C1 segment of cervical spinal cord (tissue), 14 donors: ENCODE measurements at places on chromosomes 11 and 22.

- no peak for DNase-seq
Measured at GRCh38 chr11:3155216-3155615, 9.9 kb downstream of the OSBPL5 start.

DNA sequence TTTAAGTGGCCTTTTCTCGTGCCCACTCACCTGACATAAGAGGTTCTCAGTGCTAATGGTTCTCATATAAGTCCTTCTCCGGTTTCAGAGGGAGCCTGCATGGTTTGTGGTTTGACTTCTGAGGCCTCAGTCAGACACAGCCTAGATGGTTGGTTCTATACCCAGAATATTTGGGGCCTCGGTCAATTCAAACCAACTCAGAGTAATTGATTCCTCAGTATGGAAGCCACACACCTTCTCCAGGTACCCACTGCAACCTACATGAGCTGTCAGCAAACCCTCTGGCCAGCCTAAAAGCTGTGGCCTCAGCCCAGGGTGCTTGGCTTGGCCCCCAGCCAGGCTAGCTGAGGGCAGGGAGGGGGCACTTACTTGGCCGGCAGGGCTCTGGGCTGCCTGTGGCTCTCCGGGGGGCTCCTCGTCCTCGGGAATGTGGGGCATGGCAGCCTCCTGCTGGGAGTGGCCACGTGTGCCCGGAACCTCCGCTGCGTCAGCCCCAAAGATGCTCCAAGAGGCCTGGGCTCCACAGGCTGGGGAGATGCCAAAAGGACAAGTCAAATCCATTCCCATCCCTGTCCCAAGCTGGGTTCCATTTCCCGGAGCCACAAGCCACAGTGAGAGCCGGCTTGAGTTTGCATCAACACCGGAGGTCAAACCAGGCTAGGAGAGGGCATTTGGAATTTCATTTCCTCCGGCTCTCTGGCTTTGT lies 41.7 kb downstream of the IRAG1 start:
- DNase-seq = no peak

DNA sequence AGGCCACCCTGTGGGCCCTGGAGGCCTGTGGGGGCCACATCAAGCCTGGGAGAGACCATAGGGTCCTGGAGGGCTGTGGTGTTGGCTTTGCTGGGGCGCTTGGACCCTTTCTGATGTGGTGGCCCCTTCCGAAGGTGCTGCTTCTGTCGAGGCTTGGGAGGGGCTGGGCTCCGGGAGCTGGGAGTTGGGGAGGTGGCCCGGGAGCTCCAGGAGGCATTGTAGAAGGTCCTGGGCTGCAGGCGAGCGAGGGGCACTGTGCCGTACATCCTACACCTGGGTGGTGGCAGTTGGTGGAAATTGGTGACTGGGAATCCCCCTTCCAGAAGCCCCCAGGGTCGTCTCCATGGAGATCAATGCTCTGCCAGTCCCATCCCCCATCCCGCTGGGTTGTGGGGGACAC lies 2.6 kb downstream of the PLA2G3 start:
- no peak for DNase-seq

DNA sequence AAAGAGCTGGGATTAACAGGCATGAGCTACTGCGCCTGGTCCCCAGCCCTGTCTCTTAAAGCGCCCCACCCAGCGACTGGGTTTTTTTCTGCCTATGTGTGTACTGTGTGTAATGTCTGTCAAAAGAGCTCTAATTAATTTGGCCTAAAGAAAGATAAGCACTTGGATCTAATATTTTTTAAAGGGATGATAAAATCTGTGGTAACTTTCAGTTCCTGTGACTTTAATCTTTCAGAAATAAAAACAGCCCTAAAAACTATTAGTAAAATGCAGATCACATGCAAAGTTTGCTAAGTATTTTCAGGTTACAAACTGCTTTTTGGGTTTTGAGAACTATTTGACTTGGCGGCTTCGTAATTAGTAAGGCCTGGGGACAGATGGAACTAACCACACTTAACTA lies 1358.7 kb downstream of the LRRC4C start:
- DNase-seq = no peak

DNA sequence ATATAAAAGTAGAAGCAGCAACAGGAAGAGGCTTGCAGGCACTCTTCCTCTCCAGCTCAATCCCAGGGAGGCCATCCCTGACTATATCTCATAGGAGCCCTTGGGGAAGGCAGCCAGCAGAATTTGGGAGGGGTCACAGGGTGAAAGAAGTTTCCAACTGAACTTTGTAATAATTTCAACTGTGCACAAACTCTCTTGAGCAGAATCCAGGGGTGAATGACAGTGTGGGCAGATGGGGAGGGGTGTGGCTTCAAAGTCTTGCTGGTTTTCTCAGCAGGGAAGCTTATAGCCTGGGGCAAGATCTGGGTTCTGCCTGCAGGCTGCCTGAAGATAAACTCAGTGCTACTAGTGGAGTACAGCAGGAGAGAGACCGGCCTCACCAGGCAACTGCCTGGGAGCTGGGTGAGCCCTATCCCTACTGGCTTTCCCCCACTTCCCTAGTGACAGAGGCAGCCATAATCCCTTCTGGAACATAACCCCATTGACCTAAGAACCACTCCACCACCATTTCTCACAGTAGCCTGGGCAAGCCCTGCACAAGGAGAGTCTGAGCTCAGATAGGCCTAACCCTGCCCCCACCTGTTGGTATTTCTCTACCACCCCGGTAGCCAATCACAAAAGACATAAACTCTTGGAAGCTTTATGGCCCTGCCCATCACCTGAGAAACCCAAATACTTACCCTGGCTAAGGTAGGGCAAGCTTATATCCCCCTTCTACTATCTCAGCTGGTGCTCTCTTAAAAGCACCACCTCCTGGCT lies 17.8 kb upstream of the TTC12 start:
- no peak for DNase-seq

DNA sequence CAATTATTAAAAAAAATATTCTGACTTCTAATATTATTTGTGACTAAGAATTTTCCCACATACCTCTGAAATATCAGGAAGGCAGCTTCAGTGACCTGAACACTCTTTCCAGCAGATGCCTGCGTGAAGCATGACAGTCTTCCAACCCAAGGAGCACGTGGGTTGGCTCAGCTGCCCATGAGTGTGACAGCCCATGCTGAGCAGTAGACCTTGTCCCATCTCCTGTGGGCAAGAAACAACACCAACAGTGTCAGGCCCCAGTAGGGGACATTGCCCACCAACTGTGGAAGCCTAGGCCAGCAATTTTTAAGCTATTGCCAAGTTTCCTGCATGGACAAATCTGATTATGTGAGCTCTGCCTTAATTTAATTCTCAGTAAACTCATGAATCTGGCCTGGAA lies 66.4 kb upstream of the OLFML1 start:
- DNase-seq = no peak

DNA sequence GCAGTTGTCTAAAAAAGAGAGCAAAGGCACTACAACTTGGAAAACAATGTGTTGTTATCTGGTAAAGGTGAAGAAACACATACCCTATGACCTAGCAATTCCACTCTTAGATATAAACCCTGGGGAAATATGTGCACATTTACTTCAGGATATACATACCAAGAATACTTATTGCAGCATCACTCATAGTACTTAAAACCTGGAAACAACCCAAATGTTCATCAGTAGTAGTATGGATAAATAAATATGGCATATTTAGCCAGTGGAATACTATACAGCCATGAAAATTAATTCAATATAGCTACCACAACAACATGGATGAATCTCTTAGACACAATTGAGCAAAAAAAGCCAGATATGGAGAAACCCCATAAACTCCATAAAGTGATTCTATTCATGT lies 26.1 kb upstream of the MICAL2 start:
- DNase-seq = no peak

DNA sequence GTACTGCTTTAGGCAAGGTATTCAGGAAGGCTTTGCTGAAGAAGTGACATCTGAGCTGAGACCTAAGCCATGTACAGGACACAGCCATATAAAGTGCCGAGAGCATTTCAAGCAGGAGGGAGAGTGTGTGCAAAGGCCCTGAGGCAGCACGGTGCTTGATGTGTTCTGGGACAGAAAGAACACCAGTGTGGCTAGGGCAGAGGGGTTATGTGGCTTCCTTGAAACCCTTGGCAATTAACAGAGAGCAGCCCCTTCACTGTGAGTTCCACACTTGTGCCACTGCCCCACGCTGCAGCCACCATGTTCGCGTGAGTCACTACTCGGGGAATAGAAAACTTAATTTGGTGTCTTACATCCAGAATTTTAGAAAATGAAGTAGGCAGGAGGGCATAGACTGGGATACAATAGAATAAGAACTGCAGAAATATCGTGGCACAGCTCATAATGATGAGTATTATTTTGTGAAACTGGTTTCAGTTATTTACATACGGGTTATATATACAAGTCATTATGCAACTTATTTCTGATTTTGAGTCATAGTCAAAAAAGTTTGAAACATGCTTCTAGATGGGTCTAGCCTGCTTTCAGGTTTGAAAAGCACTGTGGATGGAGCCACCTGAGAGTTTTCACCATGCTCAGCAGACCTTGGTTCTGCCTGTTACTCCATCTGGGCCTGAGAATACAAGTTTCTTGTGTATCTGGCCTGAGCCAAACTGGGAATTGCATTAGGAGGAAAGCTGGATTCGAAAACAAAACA lies 11.8 kb downstream of the IL10RA start:
- no peak for DNase-seq

GRCh38 chr11:2267851-2268728 lies 2.3 kb downstream of the ASCL2 start:
- DNase-seq = no peak

DNA sequence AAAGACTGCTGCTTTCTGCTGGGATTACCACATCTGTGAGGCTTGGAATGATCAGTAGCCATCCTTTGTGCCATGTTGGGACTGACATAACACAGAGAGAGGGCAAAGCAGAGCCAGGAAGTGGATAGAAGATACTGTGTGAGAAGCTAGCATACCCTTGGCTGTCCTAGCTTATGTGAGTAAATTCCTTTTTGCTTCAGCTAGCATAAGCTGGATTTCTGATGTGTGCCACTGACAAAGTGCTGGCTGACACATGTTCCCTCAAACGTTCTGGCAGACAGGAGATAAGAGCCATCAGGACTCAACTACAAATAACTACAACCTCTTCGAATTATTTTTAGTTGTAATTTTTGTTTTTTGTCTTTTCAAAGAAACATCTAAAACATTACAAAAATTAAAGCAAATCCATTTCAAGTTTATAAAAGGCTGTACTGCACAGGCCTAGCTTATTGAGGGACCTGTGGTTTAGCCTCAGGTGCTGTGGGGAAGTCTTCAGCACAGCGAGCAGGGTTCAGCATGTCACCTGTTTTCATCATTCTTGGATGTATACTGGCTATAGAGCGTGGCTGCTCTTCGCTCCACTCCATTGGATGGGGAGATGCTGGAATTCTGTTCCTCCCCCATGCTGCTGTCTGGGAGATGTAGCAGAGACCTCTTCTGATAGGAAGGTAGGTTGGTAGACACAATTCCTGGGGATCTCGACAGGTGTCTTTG lies 120.9 kb downstream of the SWAP70 start:
- no peak for DNase-seq

DNA sequence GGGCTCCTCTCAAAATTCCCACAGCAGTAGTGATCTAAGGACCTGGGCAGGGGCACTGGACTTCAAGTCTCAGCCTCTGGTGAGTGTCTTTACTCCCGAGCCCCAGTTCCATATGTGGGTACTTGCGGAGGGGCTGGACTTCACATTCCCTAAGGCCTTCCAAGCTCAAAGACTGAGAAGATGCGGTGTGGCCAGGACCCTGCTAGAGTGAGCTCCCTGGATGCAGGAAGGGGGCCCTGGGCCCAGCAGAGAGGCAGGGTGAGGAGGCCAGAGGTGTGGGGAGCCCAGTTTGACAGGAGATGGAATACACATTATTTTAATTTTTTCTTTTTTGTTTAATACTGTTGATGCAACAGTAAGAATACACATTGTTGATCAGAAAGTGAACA lies 83.7 kb downstream of the IGLL1 start:
- DNase-seq = no peak

- no peak for DNase-seq
Measured at GRCh38 chr11:35477901-35478300, 47.5 kb downstream of the PAMR1 start.

DNA sequence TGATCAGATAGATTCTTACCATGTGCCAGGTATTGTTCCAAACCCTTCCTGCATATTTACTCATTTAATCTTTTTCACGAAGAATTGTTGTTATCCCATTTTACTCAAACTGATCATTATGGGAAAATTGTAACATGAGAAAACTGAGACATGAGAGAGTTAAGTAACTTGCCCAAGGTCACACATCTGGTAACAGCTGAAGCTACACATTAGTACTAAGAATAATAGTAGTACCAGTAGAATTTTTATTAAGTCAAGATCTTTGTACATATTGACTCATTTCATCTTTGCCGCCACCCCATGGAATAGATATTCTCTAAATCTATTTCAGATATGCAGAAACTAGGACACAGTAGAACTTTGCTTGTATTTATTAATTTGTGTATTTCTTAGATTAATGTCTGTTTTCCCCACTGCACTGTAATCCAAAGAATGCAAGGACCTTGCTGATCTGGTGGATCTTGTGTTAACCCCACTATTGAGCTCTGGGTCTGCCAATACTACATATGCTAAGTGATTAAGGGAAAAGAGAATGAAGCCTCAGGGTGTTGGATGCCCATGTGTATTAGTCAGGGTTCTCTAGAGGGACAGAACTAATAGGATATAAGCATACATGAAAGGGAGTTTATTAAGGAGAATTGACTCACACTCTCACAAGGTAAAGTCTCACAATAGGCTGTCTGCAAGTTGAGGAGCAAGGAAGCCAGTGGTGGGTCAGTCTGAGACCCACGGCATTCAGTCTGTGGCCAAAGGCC lies 72.8 kb downstream of the PARVA start:
- DNase-seq = no peak

DNA sequence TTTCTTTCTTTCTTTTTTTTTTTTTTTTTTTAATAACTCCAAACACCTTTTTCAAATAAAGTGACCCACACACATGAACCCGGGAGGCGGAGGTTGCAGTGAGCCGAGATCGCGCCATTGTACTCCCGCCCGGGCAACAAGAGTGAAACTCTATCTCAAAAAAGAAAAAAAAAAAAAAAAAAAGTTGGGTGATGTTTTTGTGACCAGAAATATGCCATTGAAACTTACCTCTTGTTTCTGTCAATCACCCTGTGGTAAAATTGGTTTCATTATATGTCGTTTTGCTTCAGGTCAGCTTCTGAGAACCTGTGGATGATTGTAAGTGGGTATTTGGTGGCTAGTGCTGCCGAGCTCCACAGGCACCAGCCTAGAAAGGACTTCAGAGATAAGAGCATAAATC lies 238.8 kb downstream of the TBC1D22A start:
- no peak for DNase-seq

GRCh38 chr11:102583141-102583873 lies 41.8 kb downstream of the MMP20 start:
- DNase-seq = no peak

DNA sequence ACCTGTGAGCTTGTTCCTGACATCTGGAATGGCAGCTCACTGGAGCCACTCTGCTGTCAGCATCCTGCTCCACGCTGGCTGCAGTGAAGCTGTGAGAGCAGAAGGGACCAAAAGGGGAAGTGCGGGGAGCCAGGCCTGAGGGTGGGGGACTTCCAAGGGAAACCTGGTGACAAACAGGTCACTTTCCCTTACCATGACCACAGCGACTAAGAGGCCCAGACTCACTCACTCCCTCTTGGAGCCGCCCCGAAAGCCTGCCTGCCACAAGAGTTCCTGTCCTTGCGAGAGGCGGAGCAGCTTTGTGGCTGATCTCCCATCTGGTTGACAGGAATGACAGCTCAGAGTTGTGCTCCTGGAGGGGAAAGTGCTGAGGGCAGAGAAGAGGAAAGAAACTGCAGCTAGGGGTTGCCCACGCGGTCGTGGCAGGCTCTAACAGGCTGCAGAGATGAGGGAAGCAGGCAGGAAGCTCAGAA lies 183.8 kb upstream of the NTM start:
- DNase-seq = no peak
